ENCODE measurements at places on chromosomes 7 and 10. TPM values are rescaled to one million over a fixed set of nuclear protein-coding genes. Genes with fewer than 3 reads are reported as not detected.
A peak's percentile ranks its signal among the peaks of the same experiment; 100 is the strongest.

DNA sequence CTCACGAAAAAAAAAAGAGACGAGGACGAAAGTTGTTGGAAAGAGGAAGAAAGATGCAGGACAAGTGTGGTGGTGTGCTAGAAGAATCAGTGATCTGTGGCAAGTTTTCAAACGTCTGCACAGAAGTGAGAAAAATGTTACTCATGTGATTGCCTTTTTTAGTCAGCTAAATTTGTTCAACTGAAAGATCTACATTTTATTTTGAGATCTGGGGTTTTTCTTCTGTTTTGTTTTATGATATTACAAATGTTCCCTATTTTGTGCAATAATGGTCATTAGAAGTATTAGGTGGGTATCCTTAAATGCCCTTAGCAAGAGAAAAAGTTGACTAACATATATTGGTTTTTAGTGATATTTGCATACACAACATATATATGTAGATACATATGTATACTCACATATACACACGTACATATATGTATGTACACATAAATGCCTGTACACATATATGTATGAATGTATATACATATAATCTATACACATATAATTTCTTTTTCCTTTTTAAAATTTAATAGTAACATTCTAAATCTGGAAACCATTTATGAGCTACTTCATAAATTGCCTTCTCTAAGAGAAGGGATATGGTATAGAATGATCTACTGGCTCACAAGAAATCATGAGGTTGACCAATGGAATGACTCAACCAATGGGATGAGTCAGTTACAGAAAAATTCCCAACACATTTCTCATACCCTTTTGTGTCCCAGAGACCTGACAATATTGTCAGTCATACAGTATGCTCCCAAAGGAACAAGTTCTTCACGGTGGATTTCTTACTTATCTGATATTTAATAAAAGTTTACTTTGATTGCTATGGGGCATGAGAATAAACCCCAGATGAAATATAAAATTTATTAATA, 38.4 kb downstream of the SLC39A12 start:
- H3K27me3 ChIP-seq = no peaks in the 10 kb centered on the region
- DNase-seq = no peak
- no peak overlapping the region for H3K27ac ChIP-seq
- H3K4me1 ChIP-seq = no peaks in the 10 kb centered on the region

DNA sequence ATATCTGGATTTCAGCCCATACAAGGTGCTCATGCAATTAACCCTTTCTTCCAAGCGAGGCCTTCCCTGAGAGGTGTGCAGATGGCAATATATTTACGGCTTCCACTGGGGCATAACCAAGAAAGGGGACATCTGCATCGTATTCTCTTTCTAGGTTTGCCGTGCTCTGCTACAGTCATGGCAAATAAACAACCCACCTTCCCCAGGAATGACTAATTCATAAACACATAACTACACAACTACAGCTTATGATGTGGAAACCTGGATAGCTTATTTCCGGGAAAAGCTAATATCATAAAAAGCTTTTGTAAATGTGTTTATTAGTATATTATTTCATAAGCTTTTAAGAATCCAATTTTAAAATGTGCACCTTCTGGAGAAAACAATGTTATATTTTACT, 120.0 kb downstream of the CAMK1D start:
- no peaks in the 10 kb centered on the region for H3K36me3 ChIP-seq
- H3K27ac ChIP-seq = no peak overlapping the region
- DNase-seq = no peak

- no peak overlapping the region for H3K4me3 ChIP-seq
- no peaks in the 10 kb centered on the region for H3K36me3 ChIP-seq
- H3K4me1 ChIP-seq = peaks cover 5% of the 10 kb centered on the region
- no peak overlapping the region for H3K27ac ChIP-seq
These were observed 184.0 kb downstream of the FANK1 start for GRCh38 chr10:126080291-126080825.

DNA sequence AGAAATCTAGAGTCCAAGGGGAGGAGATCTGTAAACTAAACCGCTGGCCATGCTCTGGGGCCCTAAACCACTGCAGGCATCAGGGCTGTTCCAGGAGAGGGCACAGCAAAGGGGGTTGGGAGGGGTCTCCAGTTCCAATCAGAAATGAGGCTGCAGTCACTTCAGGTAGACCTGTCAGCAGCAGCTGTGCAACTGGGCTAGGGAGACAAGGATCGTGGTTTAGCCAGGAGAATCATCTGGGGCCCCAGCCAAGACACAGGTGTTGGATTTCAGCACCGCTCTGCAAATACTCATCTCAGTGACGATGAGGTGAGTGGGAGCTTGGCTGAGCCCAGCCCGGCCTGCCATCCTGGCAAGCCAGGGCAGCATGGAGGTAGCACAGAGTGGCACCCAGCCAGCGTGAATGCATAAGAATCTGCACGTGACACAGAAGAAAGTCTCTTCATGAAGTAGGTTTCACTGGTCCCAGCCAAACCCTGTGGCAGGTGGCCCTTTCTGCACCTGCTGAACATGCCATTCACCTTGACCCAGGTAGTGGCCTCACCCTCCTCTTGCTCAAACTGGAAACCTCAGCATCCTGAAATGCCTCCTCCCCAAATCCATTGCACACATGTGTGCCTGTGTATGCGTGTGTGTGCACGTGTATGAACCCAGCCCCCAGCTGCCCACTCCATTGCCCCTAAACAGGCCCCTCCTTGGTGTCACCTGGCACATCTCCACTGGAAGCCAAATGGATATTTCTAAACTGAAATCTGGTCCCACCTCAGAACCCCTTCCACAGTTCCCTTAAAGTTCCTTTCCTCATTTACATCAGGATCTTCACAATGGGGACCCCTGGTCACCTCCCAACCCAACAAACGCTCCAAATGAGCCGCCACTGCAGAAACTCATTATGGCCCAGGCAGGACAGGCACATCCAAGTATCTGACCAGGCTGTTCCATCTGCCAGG, 9.6 kb downstream of the GPRIN2 start:
- no peak for DNase-seq
- no peaks in the 10 kb centered on the region for H3K36me3 ChIP-seq
- peaks cover 17% of the 10 kb centered on the region for H3K4me1 ChIP-seq
- H3K27me3 ChIP-seq = no peaks in the 10 kb centered on the region

DNA sequence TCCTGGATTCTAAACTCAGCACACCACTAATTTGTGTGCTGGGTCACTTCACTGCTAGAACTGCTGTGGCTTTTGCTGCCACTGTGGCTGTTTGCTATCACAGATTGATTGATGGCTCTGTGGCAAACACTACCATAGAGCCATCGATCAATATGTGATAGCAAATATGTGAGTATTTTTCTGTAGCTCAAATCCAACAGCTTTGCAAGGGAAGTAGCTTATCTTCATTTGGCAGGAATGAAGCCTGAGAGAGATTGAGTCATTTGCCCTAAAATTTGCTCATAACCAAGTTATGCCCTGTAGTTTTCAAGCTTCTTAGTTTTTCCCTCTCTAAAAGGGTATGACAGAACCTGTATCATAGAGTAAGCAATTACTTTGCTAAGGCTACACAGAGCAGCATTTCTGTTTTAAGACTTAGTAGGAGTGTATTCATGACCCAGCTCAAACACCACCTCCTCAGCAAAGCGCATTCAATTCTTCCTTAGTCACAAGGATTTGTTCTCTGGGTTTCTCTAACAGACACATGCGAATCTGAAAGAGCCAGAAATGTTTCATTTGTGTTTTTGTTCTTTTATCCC, 43.1 kb downstream of the MINPP1 start:
- H3K4me1 ChIP-seq = peaks cover 26% of the 10 kb centered on the region
- H3K27me3 ChIP-seq = no peaks in the 10 kb centered on the region
- peaks cover 7% of the 10 kb centered on the region for H3K36me3 ChIP-seq
- DNase-seq = no peak
- H3K27ac ChIP-seq = no peak overlapping the region
- no peak overlapping the region for H3K4me3 ChIP-seq

DNA sequence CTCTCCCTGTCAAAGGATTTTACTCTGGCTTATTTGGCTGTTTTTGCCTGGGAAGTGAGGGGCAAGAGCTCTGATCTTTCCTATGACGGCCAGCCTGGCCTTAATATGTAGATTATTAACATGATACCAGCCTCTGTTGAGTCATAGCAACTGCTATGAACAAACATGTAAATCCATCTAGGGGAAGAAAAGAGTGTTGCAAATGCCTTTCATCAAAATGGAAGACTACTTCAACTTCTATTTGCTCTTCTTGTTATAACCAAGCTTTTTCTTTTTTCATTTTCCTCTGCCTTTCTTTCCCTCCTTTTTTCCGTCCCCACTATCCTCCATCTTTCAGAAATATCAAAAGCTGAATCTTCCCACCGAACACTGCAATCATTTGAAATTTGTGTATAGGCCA, 46.6 kb downstream of the BTRC start:
- H3K36me3 ChIP-seq = no peaks in the 10 kb centered on the region
- no peak for DNase-seq
- H3K27me3 ChIP-seq = no peaks in the 10 kb centered on the region
- H3K4me1 ChIP-seq = peaks cover 16% of the 10 kb centered on the region

GRCh38 chr10:58177362-58177947, 90.2 kb downstream of the IPMK start:
- H3K4me3 ChIP-seq = no peak overlapping the region
- no peak overlapping the region for H3K27ac ChIP-seq
- H3K36me3 ChIP-seq = no peaks in the 10 kb centered on the region
- no peaks in the 10 kb centered on the region for H3K4me1 ChIP-seq
- no peak for DNase-seq

- no peaks in the 10 kb centered on the region for H3K4me1 ChIP-seq
- H3K27me3 ChIP-seq = no peaks in the 10 kb centered on the region
- no peak for DNase-seq
- no peak overlapping the region for H3K4me3 ChIP-seq
These were observed 87.8 kb upstream of the DYNC1I1 start for GRCh38 chr7:95684505-95684904.

DNA sequence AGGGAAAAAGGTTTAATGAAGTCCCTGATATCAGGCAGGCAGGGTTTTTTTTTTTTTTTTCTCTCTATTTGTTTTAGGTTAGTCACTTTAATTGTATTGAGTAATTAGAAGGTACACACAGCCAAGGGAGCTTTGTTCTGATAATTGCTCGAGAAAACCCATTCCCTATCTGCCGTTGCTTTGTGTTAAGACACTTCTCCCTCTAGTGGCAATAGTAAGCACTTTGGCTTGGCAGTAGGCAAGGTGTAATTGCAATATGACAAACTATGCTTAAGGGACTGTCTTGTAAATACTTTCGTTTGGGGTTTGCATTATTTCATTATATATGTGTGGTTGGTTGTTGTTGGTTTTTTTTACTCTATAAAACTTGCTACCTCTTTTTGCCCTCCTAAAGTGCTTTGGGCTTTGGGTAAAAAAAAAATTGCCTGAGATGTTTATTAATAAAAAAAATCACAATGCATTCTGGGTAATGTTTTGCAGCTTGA, 113.4 kb downstream of the BTRC start:
- H3K4me3 ChIP-seq = peak overlapping the region; percentile 29
- H3K36me3 ChIP-seq = no peaks in the 10 kb centered on the region
- H3K27me3 ChIP-seq = no peaks in the 10 kb centered on the region
- peak; percentile 89 for DNase-seq

DNA sequence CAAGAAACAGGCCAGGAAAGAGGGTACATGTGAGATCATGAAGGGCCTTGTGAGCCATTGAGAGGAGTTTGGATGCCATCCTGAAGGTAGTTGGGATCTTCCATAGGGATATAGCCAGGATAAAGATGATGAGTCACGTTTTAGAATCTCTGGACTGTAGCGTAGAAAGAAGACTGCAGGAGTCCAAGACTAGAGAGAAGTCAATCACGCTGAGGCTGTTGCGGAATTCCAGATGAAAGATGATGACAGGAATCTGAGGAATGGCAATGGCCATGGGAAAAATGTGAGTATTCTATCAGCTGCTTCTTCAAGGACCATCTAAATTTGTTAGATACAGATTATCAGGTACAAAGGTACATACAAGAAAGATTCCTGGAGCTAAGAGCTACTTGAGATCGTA, 711.3 kb downstream of the GRM8 start:
- no peak overlapping the region for H3K4me3 ChIP-seq
- H3K36me3 ChIP-seq = no peaks in the 10 kb centered on the region
- H3K27ac ChIP-seq = no peak overlapping the region
- no peaks in the 10 kb centered on the region for H3K4me1 ChIP-seq
- H3K27me3 ChIP-seq = no peaks in the 10 kb centered on the region

DNA sequence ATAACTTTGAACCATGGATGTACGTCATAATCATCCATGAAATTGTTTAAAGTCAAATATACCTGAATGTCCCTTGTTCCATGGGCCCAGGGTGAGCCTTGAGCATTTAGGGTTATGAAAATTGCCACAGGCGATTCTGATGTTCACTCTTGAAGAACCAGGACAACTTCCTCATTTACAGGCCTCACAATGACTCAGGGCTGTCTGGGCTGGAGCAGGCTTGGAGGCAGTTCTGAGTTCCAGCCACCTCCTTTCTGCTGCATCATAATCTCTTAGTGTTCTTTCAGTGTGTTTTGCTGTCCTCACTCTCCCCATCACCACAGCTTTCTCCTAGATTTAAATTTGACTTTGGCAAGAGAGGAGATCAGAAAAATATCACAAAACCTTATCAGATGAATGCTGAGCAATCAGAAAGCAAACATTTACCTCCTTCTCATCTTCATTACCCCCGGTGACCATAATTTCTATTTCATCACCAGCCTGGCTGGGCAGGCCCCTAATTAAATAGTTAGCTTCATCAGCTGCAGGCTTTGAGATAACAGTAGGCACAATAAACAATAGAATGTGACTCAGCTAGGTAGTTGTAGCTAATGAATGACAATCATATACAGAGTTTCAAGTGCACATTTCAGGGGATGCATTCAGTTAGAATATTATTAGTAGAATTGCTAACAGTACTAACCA, 571.0 kb downstream of the SH2D4B start:
- H3K4me3 ChIP-seq = no peak overlapping the region
- no peaks in the 10 kb centered on the region for H3K27me3 ChIP-seq
- H3K27ac ChIP-seq = no peak overlapping the region
- no peaks in the 10 kb centered on the region for H3K4me1 ChIP-seq
- H3K36me3 ChIP-seq = no peaks in the 10 kb centered on the region
- DNase-seq = no peak

DNA sequence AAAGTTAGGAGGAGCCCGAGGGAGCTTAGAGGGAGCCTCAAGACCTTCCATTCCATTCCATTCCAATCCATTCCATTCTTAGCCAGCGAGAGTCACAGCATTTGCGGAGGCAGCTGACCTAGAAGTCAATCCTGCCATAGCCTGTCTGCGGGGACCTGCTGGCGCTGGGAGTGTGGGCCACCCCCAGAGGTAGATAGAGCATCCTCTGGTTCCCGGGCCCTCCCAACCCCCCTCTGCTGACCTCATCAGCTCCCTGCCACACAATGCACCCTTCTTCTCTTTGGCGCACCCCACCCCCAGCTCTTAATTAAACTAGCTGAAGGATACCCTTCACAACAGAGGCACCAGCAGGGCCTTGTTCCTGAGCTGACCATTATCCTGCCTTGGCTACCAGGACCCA, 152.5 kb upstream of the ZMIZ1 start:
- no peaks in the 10 kb centered on the region for H3K36me3 ChIP-seq
- H3K4me1 ChIP-seq = peaks cover 40% of the 10 kb centered on the region
- no peak overlapping the region for H3K27ac ChIP-seq
- peaks cover 42% of the 10 kb centered on the region for H3K27me3 ChIP-seq

GRCh38 chr10:84008878-84009277, 130.4 kb upstream of the GHITM start:
- H3K36me3 ChIP-seq = no peaks in the 10 kb centered on the region
- no peaks in the 10 kb centered on the region for H3K4me1 ChIP-seq
- DNase-seq = peak; percentile 67
- H3K4me3 ChIP-seq = no peak overlapping the region
- no peak overlapping the region for H3K27ac ChIP-seq
- H3K27me3 ChIP-seq = no peaks in the 10 kb centered on the region

Gene DHTKD1
- 62.0 TPM for total RNA-seq

Gene VAX1
- total RNA-seq = not detected

Gene PAPOLB
- total RNA-seq = not detected

Gene FAM107B
- 26.5 TPM for total RNA-seq

Gene NUDT5
- total RNA-seq = 85.0 TPM

Gene ZNF487
- total RNA-seq = 3.5 TPM

Gene CRPPA
- total RNA-seq = 1.4 TPM

Gene ODAD2
- total RNA-seq = 9.7 TPM

Gene GIMAP1
- not detected for total RNA-seq
